ENCODE measurements at places on chromosomes 11 and 22. TPM values are rescaled to one million over a fixed set of nuclear protein-coding genes. Genes with fewer than 3 reads are reported as not detected.

The SERHL2 gene
- polyA plus RNA-seq: 1.2 TPM

The TUT1 gene
- 25.3 TPM for polyA plus RNA-seq

The SLC17A6 gene
- 0.07 TPM for polyA plus RNA-seq

The OOSP1 gene
- polyA plus RNA-seq: not detected

The CNTN5 gene
- polyA plus RNA-seq: 0.07 TPM

The MS4A4A gene
- 55.6 TPM for polyA plus RNA-seq

The RGL4 gene
- polyA plus RNA-seq: 7.8 TPM

The MAJIN gene
- 0.50 TPM for polyA plus RNA-seq

The OR51I1 gene
- polyA plus RNA-seq: not detected

The LRRC55 gene
- polyA plus RNA-seq: 0.25 TPM

The CRYBB2 gene
- polyA plus RNA-seq: 0.68 TPM

The PSMC3 gene
- polyA plus RNA-seq: 104 TPM

The SNX32 gene
- 1.1 TPM for polyA plus RNA-seq

The SAMM50 gene
- polyA plus RNA-seq: 25.8 TPM

The TSSK2 gene
- 0.09 TPM for polyA plus RNA-seq

The AP5B1 gene
- polyA plus RNA-seq: 7.6 TPM

The PANX3 gene
- polyA plus RNA-seq: 0.02 TPM

The RIC3 gene
- polyA plus RNA-seq: 15.7 TPM

The TUB gene
- polyA plus RNA-seq: 0.80 TPM

The TMEM86A gene
- 1.9 TPM for polyA plus RNA-seq

The GLB1L2 gene
- polyA plus RNA-seq: 0.46 TPM

The PRAME gene
- polyA plus RNA-seq: 0.89 TPM

The CELSR1 gene
- 9.4 TPM for polyA plus RNA-seq

The GSTT2 gene
- 3.3 TPM for polyA plus RNA-seq

The UBQLN3 gene
- polyA plus RNA-seq: 0.07 TPM

The DNAJB7 gene
- not detected for polyA plus RNA-seq

The PRODH gene
- 2.9 TPM for polyA plus RNA-seq

The PEX16 gene
- 46.0 TPM for polyA plus RNA-seq

The RANGAP1 gene
- polyA plus RNA-seq: 63.6 TPM

The SEPTIN5 gene
- polyA plus RNA-seq: 22.2 TPM

The ST14 gene
- polyA plus RNA-seq: 28.6 TPM

The PDGFD gene
- 5.2 TPM for polyA plus RNA-seq

Data from thymus (tissue), 14 donors.